ENCODE measurements at places on chromosomes 1 and 21. TPM values are rescaled to one million over a fixed set of nuclear protein-coding genes. Genes with fewer than 3 reads are reported as not detected.

DNA sequence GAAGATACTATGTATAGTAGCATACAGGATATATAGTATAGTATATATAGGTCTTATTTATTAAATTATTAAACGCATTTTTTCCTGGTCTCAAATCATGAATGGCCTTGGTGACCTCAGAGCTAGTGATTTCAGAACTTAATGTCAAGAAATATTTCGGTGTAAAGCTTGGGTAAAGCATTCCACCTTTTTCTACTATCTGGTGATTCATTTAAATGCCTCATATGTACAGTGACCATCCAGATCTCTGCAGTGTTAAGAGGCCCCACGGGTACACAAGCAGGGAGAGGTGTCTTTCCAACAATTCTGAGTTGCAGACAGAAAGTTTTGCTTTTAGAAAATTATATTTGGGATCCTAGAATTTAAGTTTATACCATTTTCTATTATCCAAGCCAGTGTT is 626.5 kb downstream of the PTPRC start:
- H3K4me1 ChIP-seq = no peaks in the 10 kb centered on the region
- H3K36me3 ChIP-seq = no peaks in the 10 kb centered on the region
- no peak overlapping the region for H3K4me3 ChIP-seq
- H3K27ac ChIP-seq = no peak overlapping the region

DNA sequence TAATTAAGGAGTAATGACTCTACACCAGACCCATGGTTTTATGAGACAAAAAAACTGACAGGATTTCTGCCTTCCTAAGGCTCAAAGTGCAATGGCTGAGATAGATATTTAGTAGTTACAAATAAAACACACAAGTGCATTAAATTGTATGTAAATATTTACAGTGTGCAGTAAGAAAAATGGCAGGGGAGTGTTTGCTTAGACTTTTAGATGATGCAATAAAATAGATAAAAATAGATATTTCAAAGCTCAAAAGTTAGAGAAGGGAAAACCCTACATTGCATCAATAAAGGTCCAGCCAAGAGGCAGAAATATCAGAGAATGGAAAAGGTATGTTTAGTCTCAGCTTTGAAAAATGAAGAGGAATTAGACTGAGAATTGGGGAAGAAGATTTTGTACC is 226.3 kb upstream of the FGGY start:
- DNase-seq = no peak
- H3K4me1 ChIP-seq = peaks cover 24% of the 10 kb centered on the region
- H3K4me3 ChIP-seq = no peak overlapping the region
- H3K36me3 ChIP-seq = no peaks in the 10 kb centered on the region

DNA sequence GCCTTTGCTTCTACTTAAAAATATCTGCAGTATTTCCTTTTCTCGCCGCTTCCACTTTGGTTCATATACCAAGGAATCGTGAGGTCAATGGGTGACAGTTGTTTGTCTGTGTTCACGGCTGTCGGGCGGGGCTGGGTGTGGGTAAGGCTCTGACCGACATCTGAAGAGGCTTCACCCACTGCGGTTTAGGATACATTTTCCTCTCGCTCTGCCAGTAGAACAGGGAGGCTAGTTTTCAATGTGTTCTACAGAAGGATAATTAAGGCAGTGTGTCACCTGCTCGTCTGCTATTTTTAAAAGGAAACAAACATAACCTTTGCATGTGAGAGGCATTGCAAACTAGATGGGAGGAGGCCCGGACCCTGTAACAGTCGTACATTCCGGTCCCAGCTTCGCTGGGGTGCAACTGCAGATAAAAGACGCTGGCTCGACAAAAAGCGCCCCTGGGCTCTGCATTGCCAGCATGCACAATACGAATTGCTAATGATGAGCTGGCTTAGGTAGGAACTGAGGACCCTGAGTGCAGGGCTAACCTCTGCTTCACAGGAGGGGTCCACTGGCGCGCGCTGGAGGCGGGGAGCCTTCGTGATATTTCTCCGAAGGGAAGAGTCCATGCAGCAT is 8.5 kb upstream of the ERG start:
- H3K27me3 ChIP-seq = no peaks in the 10 kb centered on the region
- no peak overlapping the region for H3K4me3 ChIP-seq
- no peak for DNase-seq
- H3K36me3 ChIP-seq = no peaks in the 10 kb centered on the region
- no peaks in the 10 kb centered on the region for H3K4me1 ChIP-seq

- no peaks in the 10 kb centered on the region for H3K36me3 ChIP-seq
- no peak for DNase-seq
- H3K27me3 ChIP-seq = no peaks in the 10 kb centered on the region
- H3K4me1 ChIP-seq = no peaks in the 10 kb centered on the region
- H3K27ac ChIP-seq = no peak overlapping the region
Observed at GRCh38 chr1:232416026-232416568, 213.8 kb downstream of the SIPA1L2 start.

GRCh38 chr1:86926883-86927282 is 12.4 kb downstream of the HS2ST1 start:
- no peak overlapping the region for H3K27ac ChIP-seq
- H3K4me3 ChIP-seq = no peak overlapping the region
- no peaks in the 10 kb centered on the region for H3K36me3 ChIP-seq
- no peak for DNase-seq
- no peaks in the 10 kb centered on the region for H3K27me3 ChIP-seq

DNA sequence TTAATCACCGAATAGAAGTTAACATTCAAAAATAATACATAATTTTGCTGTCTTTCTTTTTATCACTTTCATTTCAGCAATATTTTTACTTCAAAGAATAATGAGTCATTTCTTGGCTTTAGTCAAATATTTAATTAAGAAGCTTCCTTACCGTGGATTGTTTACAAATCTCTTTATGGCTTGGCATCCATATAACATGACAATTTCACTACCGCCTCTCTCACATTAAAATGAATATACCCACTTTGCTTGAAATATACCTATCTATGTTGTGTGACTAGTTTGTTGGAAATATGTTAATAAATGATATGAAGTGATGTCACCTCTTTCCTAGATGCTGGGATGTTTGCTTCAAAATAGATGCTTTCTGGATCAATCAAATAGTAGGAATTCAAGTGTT is 1203.9 kb downstream of the AMY1C start:
- H3K27ac ChIP-seq = no peak overlapping the region
- H3K36me3 ChIP-seq = no peaks in the 10 kb centered on the region
- H3K4me3 ChIP-seq = no peak overlapping the region
- no peak for DNase-seq

The CELA2B gene
- not detected for total RNA-seq

The HTR6 gene
- total RNA-seq = not detected

DNA sequence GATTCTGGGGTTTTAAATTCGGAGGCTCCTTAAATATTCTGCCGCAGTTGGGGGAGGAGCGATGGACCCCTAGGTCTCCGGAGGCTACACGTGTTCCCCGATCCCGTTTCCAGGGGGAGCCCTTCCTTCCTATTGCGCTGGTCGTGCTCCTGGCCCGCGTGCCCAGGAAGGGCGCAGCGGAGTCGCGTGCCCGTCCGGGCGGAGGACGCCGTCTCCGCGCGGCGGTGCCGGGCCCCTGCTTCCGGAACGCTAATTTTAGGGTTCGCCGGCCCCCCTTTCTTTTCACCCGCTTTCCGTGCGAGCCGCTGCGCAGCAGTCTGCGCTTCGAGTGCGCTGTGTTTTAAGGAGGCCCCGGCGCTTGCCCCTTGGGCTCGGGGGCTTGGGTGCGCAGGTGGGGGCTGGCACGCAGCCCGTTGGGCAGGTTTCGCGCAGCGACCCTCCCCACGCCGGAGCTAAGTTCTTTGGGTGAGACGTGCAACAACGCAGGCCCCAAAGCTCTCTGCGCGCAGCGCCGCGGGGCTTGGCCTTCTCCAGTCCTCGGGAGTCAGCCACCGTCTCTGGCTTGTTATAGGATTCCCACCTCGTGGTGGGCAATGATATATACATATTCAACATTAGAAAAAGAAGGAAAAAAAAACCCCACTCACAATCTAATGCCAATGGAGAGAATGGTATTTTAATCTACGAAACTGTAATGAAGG is 43.5 kb upstream of the DNAJC6 start:
- H3K27ac ChIP-seq = no peak overlapping the region
- peak overlapping the region; percentile 57 for H3K4me3 ChIP-seq
- no peaks in the 10 kb centered on the region for H3K36me3 ChIP-seq
- peaks cover 14% of the 10 kb centered on the region for H3K4me1 ChIP-seq

- peak; percentile 56 for DNase-seq
- peaks cover 4% of the 10 kb centered on the region for H3K36me3 ChIP-seq
- no peak overlapping the region for H3K27ac ChIP-seq
- no peak overlapping the region for H3K4me3 ChIP-seq
Observed at GRCh38 chr21:36927719-36928117, 38.8 kb downstream of the HLCS start.

DNA sequence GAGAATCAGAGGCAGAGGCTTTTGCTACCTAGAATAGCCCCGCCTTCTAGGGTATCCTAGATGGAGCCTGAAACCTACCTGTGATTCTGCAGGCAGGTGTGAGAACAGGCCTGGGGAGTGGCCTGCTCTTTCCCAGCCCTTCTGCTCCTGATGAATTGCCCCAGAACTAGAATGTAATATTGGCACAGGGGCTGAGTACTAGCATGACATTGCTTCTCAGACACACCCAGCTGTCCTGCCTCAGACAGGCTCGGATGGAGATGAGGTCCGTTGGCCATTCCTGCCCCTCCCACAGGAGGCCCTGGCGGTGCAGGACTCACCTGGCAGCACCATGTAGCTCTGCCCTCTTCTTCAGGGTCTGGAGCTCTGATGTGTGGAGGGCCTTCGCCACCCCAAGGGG is 237.6 kb downstream of the GRIK3 start:
- no peak for DNase-seq
- no peak overlapping the region for H3K27ac ChIP-seq
- no peaks in the 10 kb centered on the region for H3K4me1 ChIP-seq
- no peaks in the 10 kb centered on the region for H3K36me3 ChIP-seq
- no peak overlapping the region for H3K4me3 ChIP-seq
- H3K27me3 ChIP-seq = no peaks in the 10 kb centered on the region

GRCh38 chr1:55803429-55803828 is 588.3 kb upstream of the USP24 start:
- H3K4me3 ChIP-seq = no peak overlapping the region
- H3K36me3 ChIP-seq = no peaks in the 10 kb centered on the region
- H3K27me3 ChIP-seq = no peaks in the 10 kb centered on the region
- no peak overlapping the region for H3K27ac ChIP-seq
- H3K4me1 ChIP-seq = no peaks in the 10 kb centered on the region
- no peak for DNase-seq

DNA sequence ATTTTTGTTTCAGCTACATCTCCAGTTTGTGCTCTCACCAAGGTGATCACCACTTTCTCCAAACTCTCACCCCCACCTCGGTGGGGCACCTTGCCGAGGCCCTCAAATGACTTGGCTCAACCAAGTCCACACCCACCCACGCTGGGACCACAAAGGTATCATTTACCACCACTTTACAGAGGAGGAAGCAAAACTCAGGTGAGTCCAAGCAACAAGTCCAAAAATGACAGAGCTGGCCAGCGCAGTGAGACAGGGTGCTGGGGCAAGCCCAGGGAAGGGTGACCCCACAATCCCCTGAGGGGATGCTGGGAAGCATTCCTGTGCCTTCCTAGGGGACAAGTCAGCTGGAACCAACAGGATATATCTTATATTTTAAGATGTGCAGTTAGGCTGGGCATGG is 24.7 kb downstream of the SSBP3 start:
- H3K27ac ChIP-seq = no peak overlapping the region
- peaks cover 47% of the 10 kb centered on the region for H3K4me1 ChIP-seq
- H3K27me3 ChIP-seq = no peaks in the 10 kb centered on the region
- H3K36me3 ChIP-seq = no peaks in the 10 kb centered on the region
- no peak for DNase-seq

The RIPPLY3 gene
- 0.09 TPM for total RNA-seq

DNA sequence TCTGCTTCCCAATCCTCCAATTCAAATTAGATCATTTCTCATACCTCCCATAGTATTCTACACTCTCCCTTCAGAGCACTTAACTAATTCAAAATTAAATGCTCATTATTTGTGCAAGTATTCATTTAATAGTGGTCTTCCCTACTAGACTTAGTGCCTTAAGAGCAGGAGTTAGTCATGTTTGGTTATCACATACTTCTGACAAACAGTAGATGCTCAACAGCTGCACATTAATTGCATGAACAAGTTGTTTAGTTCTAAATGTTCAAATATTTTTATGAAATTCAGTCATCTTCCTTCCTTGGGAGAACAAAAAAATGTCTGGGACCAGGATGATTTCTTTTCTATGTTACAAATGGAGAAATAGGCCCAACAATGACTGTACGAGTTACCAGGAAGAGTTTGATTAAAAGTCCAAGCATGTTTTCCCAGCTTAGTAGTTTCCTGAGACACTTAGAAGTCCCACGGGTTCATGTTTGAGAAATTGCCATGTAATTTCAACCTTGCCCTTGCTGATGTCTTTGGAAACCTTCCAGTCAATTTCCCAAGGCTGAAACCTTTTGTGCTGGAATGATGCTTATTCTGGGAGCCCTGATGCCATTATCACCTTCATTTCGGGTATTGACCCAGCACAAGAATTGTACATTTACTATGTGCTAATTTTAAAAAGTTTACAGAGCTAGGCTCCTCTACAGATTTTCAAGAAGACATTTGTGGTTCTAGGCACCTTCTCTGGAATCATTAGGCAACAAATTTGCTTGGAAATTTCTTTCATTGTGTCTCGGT is 437.9 kb upstream of the PLXNA2 start:
- no peaks in the 10 kb centered on the region for H3K36me3 ChIP-seq
- no peak overlapping the region for H3K4me3 ChIP-seq
- H3K27me3 ChIP-seq = no peaks in the 10 kb centered on the region

DNA sequence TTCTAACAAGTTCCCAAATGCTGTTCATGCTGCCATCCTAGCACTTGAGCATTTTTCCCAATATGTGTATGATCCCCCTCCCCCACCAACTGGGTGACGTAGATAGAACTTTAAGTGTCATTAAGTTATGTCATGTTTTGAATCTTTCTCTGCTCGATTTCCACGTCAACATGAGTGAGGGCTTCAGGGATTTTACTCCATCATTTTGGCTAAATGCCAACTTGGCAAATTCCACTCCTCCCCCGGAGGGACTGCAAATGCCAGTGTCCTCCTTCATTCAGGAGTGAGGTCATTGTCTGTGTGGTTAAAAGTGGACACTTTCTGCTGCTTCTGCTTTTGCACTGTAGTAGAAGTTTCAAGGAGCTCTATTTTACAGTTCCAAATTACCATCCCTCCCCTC is 201.7 kb downstream of the FGGY start:
- no peaks in the 10 kb centered on the region for H3K4me1 ChIP-seq
- no peak overlapping the region for H3K4me3 ChIP-seq
- no peaks in the 10 kb centered on the region for H3K36me3 ChIP-seq
- no peak for DNase-seq

- H3K27ac ChIP-seq = no peak overlapping the region
- H3K27me3 ChIP-seq = no peaks in the 10 kb centered on the region
- H3K36me3 ChIP-seq = no peaks in the 10 kb centered on the region
- DNase-seq = no peak
- no peaks in the 10 kb centered on the region for H3K4me1 ChIP-seq
Observed at GRCh38 chr1:98468111-98468717, 193.3 kb upstream of the SNX7 start.

The NLRP3 gene
- 2.6 TPM for total RNA-seq

Data from CD8-positive, alpha-beta memory T cell (primary cell).